Lower leg skin (tissue), 4 donors: ENCODE measurements at places on chromosomes 5 and 9. TPM values are rescaled to one million over a fixed set of nuclear protein-coding genes. Genes with fewer than 3 reads are reported as not detected.

Gene PPP3R2
- not detected for total RNA-seq

GRCh38 chr5:31702712-31703111 lies 63.8 kb downstream of the PDZD2 start:
- no peak for DNase-seq

Gene LCN15
- total RNA-seq: not detected

GRCh38 chr9:105218673-105219072 lies 25.8 kb upstream of the SLC44A1 start:
- no peak for DNase-seq

DNA sequence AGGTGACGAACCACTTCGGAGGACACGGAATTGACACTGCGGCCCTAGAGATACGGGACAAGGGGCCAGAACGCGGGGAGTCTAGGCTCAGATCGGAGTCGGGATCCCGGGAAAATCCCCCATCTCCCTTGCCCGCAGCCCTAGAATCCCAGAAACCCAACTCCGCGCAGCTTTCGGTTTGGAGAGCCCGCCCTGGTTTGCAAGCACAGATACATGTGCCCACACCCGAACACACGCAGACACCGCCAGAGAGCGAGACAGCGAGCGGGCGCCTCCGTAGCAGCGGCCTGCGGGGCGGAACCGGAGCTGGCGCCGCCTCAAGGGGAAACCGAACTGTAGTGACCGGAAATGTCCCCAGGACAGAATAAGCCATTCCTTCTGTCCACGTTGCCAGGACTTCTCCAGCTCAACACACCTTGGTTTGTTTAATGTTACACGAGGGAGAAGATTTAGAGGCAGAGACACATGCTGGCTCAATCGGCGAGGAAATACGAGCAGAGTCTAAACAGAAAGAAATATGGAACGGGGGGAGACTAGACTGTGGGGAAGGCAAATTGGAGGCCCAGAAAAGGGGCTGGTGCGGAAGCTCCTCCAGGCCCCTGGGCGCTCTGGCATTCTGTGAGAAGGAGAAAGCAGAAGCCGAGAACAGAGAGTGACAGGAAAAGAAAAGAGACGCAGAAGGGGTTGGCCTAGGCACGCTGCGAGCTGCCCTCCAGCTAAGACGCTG lies 2.9 kb upstream of the PAX5 start:
- DNase-seq: no peak

Gene ANKRD18B
- total RNA-seq: 4.7 TPM

- no peak for DNase-seq
These were observed 65.5 kb upstream of the POU4F3 start for GRCh38 chr5:146273109-146273508.

DNA sequence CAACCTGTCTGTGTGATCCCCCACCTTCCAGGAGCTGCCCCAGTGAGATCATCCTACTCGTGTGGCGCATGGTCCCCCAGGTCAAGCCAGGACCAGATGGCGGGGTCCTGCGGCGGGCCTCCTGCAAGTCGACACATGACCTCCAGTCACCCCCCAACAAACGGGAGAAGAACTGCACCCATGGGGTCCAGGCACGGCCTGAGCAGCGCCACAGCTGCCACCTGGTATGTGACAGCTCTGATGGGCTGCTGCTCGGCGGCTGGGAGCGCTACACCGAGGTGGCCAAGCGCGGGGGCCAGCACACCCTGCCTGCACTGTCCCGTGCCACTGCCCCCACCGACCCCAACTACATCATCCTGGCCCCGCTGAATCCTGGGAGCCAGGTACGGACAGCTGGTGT lies 43.7 kb downstream of the RGS3 start:
- DNase-seq: no peak

- DNase-seq: no peak
These were observed 57.2 kb downstream of the SPTLC1 start for GRCh38 chr9:92058026-92058425.

- DNase-seq: no peak
These were observed 38.5 kb upstream of the MPDZ start for GRCh38 chr9:13318027-13318426.

Gene ZNF483
- total RNA-seq: 3.4 TPM

GRCh38 chr9:69759021-69759420 lies 790 bp downstream of the PTAR1 start:
- DNase-seq: no peak
